Esophagus squamous epithelium (tissue), 5 donors: ENCODE measurements at places on chromosomes 1 and 21.

- DNase-seq, result no peak
Measured at GRCh38 chr1:182183606-182184005, 122.1 kb upstream of the ZNF648 start.

DNA sequence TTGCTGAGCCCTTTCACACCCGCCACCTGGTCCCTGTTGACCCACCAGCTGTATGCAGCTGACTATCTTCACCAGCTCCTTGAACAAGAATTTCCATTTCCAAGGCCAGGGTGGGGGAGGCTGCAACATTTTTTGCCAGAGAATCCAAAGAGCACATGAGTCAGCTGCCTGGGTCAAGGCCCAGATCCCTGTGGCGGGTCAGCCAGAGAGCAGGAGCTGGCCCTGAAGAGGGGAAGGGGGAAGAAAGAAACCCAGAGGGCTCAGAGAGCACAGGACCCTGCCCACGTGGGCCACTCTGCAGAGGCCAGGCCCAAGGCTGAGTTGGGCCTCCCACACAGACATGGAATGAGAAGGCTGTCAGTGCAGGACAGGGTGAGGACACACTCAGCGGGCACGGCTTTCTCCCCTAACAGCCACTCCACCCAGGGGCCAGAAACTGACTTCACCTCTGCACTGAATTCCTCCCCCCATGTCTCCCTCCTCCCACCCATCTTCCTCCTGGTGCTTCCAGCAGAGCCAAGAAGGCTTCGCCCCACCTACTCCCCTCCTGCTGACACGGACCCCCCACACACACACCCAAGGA is 28.9 kb downstream of the S100A6 start:
- no peak for DNase-seq

GRCh38 chr1:165424454-165425216 is 20.3 kb downstream of the RXRG start:
- DNase-seq, result no peak

DNA sequence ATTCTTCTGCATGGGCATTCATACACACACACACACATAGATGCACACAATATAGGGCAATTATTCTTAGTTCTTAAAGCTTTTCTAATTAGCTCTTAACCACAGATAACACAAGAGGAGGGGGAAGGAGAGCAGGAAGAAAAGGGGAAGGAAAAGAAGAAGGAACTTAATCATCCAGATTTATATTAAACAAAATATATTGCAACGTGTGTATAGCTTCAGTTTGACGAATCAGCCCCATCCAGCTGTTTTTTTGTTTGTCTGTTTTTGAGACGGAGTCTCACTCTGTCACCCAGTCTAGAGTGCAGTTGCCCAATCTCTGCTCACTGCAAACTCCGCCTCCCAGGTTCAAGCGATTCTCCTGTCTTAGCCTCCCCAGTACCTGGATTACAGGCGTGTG is 21.7 kb upstream of the ANKRD13C start:
- no peak for DNase-seq

DNA sequence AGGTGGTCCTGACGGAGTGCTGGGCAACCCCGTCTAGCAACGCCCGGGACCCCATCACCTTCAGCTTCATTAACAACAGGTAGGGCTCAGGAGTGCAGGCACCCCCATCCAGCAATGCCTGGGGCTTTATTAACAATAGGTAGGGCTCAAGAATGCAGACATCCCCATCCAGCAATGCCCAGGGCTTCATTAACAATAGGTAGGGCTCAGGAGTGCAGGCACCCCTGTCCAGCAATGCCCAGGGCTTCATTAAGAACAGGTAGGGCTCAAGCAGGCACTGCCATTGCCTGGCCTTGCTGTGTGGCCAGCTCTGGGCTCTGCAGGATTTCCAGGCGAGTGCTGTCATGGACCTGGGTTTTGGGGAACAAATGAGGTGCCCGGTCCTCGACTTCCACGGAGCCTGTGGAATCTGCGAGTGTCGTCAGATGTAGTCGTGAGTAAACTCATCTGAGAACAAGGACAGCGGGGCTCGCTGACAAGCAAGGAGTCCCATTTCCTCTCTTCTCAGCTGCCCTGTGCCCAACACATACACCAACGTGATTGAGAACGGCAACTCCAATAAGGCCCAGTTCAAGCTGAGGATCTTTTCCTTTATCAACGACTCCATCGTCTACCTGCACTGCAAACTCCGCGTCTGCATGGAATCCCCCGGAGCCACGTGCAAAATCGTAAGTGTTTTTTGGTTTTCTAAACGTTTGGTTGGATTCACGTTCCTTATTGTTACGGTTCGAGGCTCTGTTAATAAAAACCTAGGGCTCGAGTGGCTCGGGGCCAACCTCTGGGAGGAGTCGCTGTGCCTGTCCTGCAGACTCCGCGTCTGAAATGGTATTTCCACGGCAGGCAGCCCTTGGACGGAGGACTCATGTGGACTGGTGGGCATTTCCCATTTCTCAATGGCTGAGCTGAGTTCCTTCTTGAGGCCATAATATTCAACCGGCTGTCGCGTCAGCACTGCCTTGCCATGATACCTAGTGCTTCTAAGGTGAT is 56.3 kb downstream of the UMODL1 start:
- no peak for DNase-seq
